HS-5 (cell line): ENCODE measurements at places on chromosomes 7 and 10.

DNA sequence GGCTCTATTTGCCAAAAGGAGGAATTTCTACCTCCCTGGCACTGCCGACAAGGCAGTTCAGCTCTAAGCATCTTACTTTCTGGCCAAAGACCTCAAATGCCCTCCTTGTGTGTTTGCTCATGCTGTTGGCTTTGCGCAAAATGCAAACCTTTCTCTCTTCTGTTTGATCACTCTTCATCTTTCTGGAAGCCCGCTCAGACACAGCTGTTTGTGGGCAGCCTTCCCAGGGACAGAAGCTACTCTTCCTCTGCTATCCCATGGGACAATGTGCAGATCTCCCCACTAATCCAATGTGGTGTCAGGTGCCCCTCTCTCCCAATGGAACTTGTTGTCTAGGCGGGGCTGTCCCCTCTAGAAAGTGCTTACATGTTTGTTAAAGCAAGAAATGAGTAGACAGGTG, 278.7 kb downstream of the CCSER2 start:
- DNase-seq = no peak

GRCh38 chr7:108724251-108725100, 154.8 kb downstream of the DNAJB9 start:
- no peak for DNase-seq

DNA sequence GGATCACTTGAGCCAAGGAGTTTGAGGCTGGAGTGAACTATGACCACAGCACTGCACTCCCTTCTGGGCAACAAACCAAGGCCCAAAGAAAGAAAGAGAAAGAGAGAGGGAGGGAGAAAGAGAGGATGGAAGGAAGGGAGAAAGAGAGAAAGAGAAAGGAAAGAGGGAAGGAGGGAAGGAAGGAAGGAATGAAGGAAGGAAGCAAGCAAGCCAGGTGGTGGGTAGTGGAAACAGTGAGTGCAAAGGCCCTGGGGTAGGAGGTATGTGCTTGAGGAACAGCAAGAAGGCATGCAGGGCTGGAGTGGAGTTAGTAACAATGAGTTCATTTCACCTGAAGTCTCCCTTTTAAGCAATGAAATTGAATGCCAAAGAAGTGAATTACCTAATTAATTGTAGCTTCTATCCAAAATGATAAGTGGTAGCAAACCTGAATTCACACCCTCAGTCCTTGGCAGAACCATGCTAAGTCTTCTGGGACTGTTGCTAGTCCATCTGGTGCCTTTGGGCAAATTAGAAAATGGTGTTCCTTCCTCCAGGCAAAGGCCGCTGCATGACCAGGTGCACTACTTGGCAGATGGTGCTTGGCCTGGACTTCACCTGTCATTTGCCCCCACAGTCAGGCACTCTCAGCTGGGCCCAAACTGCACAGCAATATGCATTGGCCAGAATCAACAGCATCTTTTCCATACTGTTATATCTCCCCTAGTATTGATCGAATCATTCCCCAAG, 67.4 kb upstream of the MPP7 start:
- DNase-seq = no peak

DNA sequence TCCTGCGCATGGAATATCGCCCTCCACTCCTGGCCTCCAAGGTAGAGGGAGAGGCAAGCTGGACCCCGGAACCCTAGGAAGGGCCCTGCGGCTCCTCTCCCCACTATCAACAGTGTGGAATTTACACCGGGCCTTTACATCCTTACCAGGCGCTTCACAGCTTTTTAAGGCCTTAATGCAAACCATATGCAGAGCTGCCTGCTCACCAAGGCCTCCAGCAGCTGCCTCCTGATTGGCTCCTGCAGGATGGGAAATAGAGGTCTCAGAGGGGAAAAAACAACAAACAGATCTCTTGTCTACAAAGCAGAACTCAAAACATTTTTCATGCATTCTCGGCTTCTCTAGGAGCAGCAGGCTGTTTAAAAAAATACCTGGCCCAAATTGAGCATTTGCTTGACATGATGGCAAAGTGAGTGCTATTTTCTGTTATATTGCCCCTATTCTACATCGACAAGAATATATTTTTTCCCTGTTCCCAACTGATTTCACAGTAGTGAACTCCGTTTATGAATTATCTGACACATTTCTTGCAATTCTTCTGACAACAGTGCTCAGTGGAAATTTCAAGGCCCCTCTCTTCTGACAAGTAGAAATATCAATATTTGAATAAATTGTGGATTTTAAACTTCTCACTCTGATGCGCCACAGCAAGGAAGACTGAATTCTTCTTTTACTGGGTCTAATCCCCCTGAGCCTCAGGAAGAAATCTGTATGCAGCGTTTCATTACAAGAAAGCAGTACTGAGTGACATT, 51.7 kb downstream of the EBF3 start:
- DNase-seq = no peak
